ENCODE measurements at places on chromosomes 12 and 14.

- no peak for DNase-seq
Observed at GRCh38 chr12:20206410-20206809, 161.9 kb upstream of the PDE3A start.

GRCh38 chr14:35385042-35385839 lies 19.3 kb downstream of the NFKBIA start:
- peak; percentile 73 for DNase-seq

DNA sequence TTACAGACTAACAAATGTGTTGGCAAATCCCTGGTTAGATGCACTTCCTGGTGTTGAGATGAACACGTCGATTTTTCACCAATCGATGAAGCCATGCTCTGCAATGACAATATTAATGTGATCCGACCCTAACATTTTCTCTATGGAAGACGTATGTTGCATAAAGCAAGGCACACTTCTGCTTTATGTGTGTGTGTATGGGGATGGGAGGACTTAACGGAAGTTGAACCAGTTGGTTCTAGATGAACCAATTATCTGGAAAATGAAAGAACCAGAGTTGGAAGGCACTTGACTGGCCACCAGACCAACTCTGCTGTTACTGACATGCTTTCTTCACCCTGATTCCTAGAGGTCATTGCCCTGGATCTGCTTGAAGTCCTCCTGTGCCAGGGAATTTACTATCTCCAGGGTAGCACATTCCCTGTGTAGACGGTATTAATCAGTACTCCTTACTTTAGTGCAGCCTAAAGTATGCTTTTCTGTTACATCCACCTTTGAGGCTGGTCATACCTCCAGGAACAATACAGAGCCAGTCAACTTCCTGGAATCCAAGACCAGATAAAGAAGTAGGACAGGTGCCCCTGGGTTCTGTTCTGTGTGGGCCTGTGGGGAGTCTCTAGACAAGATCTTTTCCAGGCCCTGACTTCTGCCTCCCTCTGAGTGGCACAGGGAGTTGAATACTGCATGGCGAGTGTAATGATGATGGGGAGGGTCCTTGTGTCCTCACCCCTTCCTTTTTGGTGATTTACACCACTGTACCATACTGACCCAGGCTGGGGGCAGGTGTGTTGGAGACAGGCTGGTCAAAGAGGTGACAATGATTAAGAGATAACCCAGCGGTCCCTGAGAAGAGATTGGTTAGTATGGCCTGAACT lies 4.1 kb downstream of the SDR39U1 start:
- DNase-seq, result no peak

DNA sequence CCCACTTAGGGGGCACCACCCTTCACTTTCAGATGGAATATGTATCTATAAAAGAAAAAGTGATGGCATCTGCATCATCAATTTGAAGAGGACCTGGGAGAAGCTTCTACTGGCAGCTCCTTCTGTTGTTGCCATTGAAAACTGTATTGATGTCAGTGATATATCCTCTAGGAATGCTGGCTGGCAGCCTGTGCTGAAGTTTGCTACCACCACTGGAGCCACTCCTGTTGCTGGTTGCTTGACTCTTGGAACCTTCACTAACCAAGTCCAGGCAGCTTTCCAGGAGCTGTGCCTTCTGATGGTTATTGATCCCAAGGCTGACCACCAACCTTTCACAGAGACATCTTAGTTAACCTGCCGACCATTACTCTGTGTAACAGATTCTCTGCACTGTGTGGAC lies 44.7 kb downstream of the RIMKLB start:
- peak; percentile 65 for DNase-seq

GRCh38 chr12:120196363-120196762 lies 1.8 kb upstream of the GCN1 start:
- DNase-seq, result no peak

- DNase-seq, result no peak
Observed at GRCh38 chr12:47909839-47910465, 5.2 kb upstream of the VDR start.

DNA sequence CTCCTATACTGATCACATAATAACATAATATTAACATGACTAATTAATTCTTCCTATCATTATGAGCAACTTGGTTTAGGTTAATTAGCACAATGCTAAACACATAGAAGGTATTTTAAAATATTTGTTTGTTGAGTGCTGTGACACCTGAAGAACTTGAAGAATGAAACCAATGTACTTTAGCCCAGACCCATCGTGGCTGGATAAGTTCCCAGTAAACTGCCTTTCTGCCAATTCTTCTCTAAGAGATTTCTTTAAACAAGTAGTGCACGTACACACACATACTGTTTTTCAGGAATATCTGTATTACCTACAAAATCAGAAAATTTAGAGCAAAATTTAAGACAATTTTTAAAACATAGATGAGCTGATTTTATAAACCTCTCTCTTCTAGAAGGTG lies 207.4 kb upstream of the SSTR1 start:
- no peak for DNase-seq

DNA sequence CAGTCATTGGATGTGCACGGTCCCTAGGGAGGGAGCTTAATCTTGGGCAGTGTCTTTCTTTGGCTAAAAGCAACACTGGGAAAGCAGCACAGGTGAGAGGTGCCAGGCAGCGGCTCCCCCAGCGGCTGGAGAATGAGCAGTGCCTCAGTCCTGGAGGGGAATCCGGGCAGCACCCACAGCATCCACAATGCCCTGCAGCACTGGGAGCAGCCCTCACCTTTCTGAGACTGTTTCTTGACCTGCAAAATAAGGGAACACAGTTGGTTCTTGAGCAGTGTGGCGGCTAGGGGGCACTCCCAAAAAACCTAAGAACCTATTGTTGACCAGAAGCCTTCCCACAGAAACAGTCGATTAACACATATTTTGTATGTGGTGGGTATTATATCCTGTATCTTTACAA lies 75.8 kb downstream of the SINHCAF start:
- no peak for DNase-seq

DNA sequence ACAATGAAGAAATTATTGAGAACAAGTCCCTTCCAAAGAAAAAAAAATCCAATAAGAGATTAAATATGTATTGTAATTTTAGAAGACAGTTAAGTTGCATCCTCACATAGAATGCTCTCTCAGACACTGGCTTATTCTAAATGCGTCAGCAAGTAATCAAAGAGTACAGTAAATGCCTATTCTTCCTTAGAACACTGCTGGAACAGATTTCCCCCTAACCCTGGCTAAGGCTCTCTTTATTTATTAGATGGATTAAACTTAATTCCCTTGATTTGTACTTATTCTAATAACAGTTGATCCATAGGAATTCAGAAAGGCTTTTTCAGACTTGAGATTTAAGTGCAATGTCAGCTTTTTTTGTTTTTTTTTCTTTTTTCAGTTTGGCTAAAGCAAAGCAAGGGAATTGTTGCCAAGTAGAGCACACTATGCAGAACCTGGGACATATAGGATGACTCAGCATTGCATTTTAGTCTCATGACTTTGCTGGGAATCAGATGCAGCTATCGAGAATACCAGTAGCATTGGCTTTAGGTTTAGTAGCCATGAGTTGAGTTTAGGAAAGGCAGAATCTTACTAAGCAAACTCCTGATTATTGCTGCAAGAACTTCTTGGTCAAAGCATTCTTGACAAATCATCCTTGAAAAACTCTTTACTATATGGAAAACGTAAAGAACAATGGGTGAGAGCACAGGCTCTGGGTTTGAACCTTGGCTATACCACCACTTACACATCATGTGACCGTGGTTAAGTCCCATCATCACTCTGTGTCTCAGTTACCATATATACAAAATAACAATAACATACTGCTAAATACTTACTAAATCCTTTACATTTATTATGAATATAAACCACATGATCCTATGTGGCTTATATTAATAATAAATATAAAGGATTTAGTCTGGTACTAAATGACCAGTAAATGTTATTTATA lies 26.7 kb downstream of the MED21 start:
- DNase-seq, result peak; percentile 32

DNA sequence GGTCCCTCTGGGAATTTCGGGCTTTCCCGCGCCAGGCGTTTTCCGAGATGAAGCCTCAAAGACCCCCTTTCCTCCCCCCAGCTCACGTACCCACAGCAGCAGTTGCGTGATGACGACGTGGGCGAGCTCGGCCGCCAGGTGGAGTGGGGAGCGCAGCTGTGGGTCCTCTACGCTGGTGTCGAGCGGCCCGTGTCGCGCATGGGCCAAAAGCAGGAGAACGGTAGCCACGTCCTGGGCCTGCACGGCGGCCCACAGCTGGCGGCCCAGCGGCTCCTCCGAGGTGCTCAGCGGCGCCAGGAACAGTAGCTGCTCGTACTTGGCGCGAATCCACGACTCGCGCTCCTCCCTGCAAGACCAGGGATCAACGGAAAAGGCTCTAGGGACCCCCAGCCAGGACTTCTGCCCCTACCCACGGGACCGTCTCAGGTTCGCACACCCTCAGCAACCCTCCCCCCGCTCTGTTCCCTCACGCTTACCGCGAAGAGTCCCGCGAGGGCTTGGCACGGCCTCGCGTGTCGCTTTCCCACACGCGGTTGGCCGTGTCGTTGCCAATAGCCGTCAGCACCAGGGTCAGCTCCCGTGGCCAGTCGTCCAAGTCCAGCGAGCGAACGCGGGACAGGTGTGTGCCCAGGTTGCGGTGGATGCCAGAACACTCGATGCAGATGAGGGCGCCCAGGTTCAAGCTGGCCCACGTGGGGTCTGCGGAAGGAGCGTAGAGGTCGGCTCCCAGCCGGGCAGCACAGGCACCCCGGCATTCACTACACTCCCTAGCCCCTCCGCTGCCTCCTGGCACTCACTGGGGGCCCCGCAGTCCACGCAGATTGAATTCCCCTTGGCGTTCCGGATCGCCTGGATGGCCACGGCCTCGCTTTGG lies 11.4 kb downstream of the AGAP2 start:
- no peak for DNase-seq

- DNase-seq, result no peak
Observed at GRCh38 chr12:71399197-71399596, 40.4 kb upstream of the LGR5 start.

DNA sequence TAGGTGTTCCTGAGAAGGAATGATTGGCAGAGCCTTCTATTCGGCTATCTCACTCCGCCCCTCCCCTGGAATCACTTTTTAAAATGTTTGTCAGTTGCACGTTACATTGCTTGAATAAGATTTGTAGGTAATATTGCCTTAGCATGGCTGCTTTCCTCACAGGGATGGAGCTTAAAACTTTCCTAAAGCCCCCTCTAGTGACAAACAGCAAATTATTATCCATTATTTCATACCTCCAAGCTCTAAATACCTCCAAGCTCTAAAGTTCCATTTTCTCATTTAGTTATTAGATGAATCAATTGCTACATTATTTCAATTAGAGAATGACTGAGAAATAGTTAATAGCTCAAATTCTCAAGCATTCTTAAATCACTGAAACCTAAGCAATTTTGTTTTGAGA lies 5.1 kb upstream of the SPATA7 start:
- peak; percentile 11 for DNase-seq

DNA sequence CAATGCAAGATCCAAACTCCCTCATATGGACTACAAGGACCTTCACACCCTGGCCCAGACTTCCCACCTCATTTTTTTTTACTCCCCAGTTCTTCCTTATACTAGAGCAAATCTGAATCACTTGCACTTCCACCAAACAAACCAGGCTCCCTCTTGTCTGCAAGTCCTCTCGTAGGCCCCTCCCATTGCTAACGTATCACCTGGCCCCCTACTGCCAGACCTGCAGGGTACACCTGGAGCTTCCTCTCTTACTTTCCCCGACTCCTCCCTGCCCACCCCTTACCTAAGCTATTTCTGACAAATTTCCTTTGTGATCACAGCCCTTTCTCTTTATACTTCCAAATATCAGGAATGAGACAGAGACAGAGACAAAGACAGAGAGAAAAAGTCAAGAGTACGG lies 463.9 kb downstream of the GALC start:
- no peak for DNase-seq

DNA sequence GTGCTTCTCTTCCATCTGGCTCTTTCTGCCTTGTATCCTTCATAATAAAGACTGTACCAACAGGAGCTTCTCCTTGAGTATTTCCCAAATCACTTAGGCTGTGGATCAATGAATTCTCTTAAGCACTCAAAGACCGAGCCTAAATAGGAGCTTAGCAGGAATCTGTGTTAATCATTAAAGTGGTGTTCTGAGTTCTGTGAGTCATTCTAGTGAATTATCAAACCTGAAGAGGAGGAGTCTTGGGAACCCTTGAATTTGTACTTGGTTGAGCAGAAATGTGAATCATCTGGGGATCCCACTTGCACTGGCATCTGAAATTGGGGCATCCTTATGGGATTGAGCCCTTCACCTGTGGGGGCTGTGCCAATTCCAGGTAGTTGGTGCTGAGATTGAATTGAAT lies 946.2 kb downstream of the BCL11B start:
- no peak for DNase-seq

GRCh38 chr12:14948672-14949071 lies 10.3 kb upstream of the ERP27 start:
- peak; percentile 51 for DNase-seq

DNA sequence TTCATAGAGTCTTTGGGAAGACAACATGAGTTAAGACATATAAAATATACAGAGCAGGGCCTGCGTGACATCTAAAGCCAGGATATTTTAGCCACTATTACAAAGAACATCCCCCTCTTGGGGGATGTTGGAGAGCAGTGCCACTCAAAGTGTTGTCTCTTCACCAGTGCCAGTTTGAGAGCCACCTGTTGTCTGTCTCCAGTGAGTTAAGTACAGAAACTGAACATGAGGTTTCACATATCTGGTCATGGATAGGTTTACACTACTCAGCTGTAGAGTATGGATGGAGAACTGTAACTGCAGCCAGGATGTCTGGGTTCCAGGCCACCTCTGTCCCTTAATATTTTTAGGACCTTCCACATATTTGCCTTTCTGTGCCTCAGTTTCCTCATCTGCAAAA lies 39.1 kb downstream of the RNFT2 start:
- DNase-seq, result no peak

DNA sequence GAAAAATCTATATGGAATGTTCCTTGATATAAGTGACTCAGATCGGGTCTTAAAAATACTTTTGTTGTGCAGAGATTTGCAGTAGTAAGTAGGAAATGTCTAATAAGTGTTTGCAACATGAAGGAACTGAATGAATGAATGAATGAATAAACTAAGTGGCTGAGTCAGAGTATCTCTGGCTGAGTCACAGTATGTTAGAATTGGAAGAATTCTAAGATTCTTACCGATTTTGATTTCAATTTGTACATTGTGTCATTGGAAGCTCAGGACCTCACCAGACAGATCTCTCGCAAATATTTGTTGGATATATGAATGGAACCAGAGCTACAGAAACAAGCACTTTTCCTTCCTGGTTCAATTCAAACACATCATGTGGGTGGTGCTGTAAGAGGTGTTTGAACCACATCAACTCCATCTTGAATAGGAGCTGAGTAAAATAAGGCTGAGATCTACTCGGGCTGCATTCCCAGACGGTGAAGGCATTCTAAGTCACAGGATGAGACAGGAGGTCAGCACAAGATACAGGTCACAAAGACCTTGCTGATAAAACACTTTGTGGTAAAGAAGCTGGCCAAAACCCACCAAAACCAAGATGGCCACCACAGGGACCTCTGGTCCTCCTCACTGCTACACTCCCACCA lies 123.9 kb upstream of the FOXN3 start:
- DNase-seq, result no peak

DNA sequence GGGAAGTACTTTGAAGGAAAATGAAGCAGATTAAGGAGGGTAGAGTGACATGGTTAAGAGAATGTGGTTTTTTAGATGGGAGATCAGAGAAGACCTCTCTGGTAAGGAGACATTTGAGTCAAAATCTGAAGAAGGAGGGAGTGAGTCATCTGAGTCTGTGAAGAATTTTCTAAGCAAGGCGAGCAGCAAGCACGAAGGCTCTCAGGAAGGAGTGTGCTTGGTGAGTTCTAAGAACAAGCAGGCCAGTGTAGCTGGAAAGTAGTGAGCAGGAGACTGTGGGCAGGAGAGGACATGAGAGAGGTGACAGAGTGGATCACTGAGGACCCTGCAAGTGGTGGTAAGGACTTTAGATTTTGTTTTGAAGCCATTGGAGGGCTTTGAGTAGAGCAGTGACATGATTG lies 76.3 kb upstream of the FUT8 start:
- no peak for DNase-seq

All from astrocyte of the cerebellum (primary cell).